ENCODE measurements at places on chromosomes 7 and 10.

DNA sequence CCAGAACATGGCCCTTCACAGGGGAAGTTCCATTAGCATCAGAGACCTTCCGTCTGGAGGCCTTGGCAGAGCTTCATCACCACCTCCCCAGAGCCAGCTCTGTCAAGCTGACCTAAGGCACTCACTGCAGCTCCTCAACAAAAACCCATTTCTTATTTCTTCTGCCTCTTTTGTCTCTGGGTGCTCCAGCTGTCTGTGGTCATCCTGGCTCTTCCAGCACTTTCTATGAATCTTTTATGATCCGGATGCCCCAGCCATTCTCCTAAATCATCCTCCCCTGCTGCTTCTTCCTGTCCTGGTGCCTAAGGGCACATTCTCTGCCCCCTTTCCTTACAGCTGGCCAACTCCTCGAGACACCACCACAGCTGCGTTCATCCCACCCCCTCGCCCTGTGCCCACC is 171.7 kb upstream of the INSYN2A start:
- no peak for DNase-seq

- peak; percentile 79 for DNase-seq
Measured at GRCh38 chr7:50558294-50559053, 6.7 kb downstream of the DDC start.

- no peak for DNase-seq
Measured at GRCh38 chr7:83452256-83452655, 196.7 kb downstream of the SEMA3E start.

- peak; percentile 76 for DNase-seq
Measured at GRCh38 chr10:6136215-6137201, 47.7 kb downstream of the RBM17 start.

- DNase-seq, result no peak
Measured at GRCh38 chr10:74548676-74549075, 277.7 kb upstream of the KAT6B start.

GRCh38 chr7:130417213-130417612 is 23.6 kb downstream of the CEP41 start:
- no peak for DNase-seq

GRCh38 chr7:151118108-151119054 is 32.1 kb downstream of the AGAP3 start:
- no peak for DNase-seq

DNA sequence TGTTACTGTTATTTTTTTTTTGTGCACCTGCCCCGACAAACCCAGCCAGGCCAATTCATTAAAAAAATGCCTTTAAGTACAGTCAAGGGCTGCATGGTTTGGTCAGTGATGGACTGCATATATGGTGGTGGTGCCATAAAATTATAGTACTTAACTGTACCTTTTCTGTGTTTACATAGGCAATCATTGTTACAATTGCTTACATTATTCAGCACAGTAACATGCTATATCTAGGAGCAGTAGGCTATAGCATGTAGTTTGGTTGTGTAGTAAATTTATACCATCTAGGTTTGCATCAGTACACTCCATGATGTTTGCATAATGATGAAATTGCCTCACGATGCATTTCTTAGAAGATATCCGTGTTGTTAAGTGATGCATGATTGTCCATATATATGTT is 58.0 kb downstream of the STK31 start:
- no peak for DNase-seq

DNA sequence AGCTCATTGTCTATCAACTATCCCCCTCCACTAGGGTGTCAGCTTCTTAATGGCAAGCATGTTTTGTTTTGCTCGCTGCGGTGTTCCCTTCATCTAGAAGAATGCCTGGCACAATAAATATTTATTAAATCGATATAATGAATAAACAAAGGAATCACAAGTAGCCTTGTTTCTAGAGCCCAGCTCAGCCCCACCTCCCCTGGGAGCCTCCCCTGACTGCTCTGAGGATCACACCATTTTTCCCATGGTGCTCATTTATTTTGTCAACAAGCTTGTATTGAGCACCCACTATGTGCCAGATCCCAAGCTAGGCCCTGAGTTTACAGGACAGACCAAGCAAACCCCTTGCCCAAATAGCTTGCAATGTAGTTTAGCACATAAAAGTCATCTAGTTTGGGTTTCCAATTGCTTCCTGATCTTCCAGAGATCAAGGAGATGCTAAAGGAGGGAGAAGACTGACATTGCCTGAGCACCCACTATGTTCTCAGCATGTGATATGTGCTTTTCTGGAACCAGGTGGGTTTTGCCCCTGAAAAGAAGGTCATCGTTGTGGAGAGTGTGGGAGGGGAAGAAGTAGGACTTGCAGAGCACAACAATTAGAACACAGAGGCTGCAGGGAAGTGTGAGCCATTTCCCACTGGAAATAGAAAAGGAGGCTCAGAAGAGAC is 42.3 kb upstream of the GPAM start:
- no peak for DNase-seq

- DNase-seq, result no peak
Measured at GRCh38 chr7:158902427-158902826, 46.1 kb downstream of the DYNC2I1 start.

- no peak for DNase-seq
Measured at GRCh38 chr10:4475827-4476490, 350.0 kb upstream of the AKR1E2 start.

GRCh38 chr10:101557541-101557940 is 30.5 kb downstream of the POLL start:
- DNase-seq, result no peak

All from kidney tubule cell (primary cell).